ENCODE measurements at places on chromosomes 4 and X.
A peak's percentile ranks its signal among the peaks of the same experiment; 100 is the strongest.

GRCh38 chrX:43618366-43619205 is 37.5 kb upstream of the MAOA start:
- no peak for DNase-seq

DNA sequence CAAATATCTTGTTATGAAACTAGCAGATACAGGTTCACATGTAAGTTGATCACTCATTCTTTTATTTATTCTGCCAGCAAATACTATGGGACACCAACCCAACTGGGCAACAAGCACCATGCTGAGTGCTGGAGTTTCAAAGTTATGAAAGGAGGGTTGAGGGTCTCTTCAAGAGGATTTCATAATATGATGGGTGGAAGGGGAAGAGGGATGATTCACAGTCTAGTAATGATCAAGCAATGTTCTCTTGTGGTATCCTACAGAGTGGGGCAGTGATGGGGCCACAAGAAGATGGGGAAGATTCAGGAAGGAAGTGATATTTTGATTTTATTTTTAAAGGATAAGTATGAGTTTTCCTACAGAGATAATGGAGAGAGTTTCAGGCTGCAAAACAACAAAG is 46.2 kb upstream of the TXK start:
- DNase-seq: peak; percentile 8

DNA sequence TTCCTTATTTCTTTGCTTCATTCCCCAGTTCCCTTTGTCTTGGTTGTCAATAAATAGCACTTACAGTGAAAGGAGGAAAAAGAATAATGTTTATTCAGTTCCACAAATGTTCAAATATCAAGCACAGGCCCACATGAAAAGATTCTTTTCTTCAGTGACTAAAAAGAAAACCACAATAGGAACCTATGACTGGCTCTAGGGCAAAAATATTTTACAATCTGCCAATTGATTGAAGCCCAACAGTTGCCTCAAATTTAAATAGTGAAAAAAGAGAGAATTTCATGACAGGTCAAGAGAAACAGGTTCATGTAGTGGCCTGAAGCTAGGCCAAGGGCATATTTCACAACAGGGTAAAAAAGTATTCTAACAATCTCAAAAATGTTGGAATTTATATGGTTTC is 553.8 kb downstream of the CENPC start:
- DNase-seq: peak; percentile 1

- DNase-seq: no peak
These were observed 1.7 kb downstream of the DOCK11 start for GRCh38 chrX:118497180-118497818.

DNA sequence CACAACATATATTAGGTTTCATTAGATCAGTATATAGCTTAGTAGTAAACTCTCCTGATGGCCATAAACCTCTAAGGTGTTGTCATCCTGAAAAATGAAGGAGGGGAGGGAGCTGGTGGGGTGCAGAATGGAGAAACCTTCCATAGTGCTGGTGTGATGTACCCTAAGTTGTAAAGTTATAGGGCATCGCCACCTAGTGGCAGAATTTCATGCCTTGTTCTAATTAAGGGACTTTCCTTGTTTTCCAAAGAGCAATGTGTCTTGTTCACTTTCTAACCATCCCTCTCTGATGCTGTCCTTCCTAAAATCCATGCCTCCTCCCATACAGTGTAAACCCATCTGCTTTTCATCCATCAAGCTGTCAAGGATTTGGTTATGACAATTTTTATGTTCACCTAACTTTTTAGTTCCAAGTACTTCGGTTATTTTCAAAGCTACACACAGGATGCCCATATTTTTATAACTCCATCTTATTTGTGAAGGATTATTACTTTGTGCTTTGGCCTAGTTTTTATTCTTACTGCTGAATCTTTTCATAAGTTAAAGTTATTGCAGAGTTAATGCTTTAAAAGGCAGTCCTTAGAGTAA is 4.5 kb downstream of the NBDY start:
- DNase-seq: peak; percentile 41

DNA sequence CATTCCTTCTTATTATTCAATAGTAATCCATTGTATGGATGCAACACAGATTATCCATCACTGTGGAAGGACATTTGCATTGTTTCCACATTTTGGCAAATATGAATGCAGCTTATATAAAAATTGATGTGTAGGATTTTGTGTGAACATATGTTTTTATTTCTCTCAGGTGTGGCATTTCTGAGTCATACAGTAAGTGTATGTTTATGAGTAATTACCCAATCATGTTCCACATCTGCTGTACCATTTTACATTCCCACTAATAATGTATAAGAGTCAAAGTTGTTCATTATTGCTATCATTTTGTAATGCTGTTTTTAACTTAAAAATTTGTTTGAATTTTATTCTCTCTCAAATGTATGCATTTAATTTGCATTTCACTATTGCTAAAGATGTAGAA is 25.5 kb downstream of the MAGEA4 start:
- no peak for DNase-seq

DNA sequence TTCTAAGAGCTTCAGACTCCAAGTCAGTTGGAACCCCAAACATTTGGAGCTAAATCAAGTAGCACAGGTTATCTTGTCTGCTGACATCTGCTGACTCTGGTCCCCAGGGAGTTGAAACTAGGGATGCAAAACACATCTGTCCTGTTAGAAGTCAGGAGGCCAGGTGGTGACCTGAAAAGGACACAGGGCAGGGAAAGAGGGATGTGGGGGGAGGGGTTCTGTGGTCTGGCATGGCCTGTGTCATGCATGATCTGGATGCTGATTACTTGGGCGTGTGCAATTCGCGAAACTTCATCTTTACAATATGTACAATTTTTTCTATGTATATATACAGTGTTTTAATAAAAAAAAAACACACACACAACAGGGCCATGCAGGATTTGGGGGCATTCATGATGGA is 55.3 kb downstream of the FHDC1 start:
- DNase-seq: no peak

- peak; percentile 6 for DNase-seq
These were observed 290.8 kb downstream of the TENM3 start for GRCh38 chr4:182533964-182534363.

GRCh38 chr4:156957556-156957955 is 14.0 kb downstream of the PDGFC start:
- DNase-seq: no peak

GRCh38 chrX:151384807-151385206 is 12.2 kb upstream of the VMA21 start:
- DNase-seq: no peak

DNA sequence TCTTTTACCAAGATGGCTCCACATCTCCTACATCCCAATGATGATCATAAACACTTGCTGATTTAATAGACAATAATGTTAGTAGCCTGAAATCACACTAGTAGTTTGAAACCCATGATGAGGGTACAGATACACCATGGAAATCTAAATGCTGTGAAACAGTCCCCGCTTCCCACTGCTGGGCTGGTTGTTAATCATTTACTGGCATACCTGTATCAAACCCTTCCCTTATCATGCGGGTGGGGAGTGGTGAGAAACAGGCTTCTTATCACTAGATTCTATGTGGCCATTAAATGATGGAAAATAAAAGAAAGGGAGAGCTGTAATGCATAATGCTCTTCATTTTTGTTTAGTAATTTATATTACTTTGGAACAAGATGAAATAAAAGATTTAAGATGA is 21.9 kb downstream of the MAOA start:
- DNase-seq: no peak

- DNase-seq: no peak
These were observed 187.3 kb downstream of the SLC39A8 start for GRCh38 chr4:102157984-102158383.

DNA sequence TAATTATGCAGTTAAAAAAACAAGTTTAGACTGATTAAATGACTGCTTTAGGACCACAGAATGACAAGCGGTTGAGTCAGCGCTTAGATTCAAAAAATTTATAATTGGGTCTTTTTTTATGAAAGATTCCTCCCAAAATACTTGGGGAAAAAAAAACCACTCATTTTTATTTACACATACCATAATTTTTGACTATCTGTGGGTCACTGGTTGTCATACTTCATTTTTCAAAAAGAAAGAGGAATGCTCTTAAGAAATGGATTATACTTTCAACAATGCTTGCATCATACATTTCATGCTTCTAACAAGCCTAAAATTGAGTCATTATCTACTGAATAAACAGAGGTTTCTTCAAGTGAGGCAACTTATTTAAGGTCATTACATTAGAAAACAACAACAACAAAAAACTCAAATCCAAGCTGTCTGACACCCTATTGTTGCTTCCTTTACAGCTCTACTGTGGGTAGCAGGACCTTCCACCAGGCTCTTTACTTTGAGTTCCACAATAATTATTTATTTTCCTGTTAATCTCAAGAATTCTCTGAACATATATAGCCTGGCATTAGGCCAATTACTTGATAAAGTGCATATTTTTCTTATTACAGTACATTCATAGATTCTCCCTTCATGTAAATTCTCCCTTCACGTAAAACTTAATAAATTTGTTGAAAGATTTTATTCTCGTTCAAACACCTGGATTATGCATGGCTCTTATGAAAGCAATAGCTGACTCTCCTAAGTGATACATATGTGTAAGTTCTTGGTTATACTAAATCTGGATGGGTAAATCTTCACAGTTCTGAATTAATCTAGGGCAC is 445.5 kb downstream of the PCDH10 start:
- peak; percentile 72 for DNase-seq

- DNase-seq: peak; percentile 73
These were observed 7.6 kb downstream of the FAT4 start for GRCh38 chr4:125322366-125322730.

- no peak for DNase-seq
These were observed 174.7 kb downstream of the DACH2 start for GRCh38 chrX:86322913-86323312.

DNA sequence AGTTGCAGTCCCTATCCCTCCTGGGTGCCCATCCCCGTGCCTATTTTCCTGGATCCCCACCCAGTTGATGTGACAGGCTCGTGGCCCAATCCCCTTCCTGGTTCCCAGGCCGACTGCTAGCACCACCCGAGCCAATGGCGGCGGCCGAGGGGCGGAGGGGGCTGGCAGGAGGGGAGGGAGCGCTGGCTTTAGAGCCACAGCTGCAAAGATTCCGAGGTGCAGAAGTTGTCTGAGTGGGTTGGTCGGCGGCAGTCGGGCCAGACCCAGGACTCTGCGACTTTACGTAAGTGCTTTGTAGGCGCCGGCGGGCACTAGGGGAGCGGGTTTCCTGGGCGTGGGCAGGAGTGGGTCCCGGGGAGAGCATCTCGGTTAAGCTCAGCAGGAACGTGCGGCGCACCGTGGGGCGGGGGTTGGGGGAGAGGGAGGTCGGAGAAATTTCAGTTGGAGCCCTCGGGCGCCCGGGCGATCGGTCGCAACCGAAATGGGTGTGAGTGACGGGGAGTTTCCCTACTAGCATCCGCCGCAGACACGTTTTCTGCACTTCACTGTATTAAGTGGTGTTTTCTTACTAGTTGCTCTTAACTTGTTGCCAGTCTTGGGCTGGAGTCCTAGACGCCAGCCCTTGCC is at the start of gene PLS3:
TSS of gene PLS3 (plus strand) at position 197 of the 627 bp plus-strand sequence. CDS start 49,077 bp downstream, outside the sequence.
- peak; percentile 92 for DNase-seq

DNA sequence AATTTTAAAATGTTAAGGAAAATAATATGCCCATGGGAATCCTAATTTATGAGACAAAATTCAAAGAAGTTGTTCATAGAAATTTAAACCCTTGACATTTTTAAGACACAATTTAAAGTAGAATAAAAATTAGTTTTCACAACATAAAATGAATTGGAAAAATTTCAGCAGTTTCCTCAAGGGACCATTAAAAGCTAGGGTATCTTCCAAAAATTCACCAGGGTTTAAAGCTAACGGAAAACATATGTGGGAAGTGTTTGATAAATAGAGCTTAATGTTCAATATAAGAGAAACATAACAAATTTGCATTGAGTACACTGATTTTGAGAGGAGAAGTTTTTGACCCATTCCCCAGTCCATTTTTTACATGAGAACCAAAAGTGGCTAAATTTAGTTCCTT is 228.9 kb upstream of the TTC29 start:
- no peak for DNase-seq

Data from cardiac muscle cell (in vitro differentiated cells and primary cell).